Stimulated activated CD8-positive, alpha-beta memory T cell treated with anti-CD3 and anti-CD28 coated beads, Interleukin-4, amount 100 ng/mL, for 48 hours (primary cell): ENCODE measurements at places on chromosomes 4 and X.

GRCh38 chr4:26323821-26324220, 3.0 kb downstream of the RBPJ start:
- DNase-seq, result no peak

GRCh38 chr4:15907430-15907829, 31.1 kb downstream of the FGFBP1 start:
- DNase-seq, result no peak

DNA sequence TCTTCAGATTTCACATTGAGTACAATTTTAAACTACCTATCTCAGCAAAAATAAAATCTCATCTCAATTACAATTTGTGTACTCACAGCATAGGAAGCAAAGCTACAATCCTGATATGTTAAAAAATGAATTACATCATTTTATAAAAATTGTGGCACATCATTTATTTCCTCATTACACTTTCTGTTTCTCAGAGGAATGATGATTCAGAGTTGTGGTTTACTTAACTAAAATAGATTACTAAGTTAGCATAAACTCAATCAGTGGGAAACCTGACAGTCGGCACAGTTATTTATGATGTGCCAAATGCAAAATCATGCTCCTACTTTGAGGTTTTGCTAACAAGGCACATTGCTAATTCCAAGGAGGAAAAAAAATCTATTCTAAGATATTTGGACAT, 325.0 kb downstream of the FBXO8 start:
- DNase-seq, result no peak

GRCh38 chrX:72016881-72017783, 106.5 kb downstream of the NHSL2 start:
- no peak for DNase-seq

GRCh38 chr4:56055027-56055977, 106.6 kb downstream of the CEP135 start:
- no peak for DNase-seq

- DNase-seq, result no peak
Measured at GRCh38 chr4:106418444-106418843, 49.9 kb upstream of the GIMD1 start.
